ENCODE measurements at places on chromosomes 16 and 17.

- no peak for DNase-seq
Measured at GRCh38 chr17:71427801-71428200, 693.0 kb upstream of the SOX9 start.

- no peak for DNase-seq
Measured at GRCh38 chr17:6927290-6928126, 68.3 kb upstream of the ALOX12 start.

DNA sequence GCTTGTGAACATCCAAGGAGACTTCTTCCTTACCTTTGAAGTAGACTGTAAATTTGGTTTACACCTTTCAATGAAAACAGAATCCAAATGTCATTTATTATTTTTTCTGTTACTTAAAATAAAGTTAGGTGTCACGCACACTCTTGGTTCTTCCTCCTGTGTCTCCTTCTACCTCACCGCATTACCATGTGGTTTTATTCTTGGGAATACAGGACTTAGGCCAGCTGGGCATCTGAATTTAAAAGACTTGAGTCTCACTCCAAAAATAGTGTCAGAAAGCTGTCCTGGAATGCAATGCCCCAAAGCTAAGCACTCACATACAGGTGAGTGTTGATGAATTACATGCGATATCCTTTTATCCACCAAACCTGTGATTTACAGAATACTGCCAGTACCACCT, 66.4 kb downstream of the MAF start:
- DNase-seq = no peak

GRCh38 chr16:57092786-57093411, 516 bp downstream of the CPNE2 start:
- DNase-seq = peak; percentile 17

Data from stimulated activated CD4-positive, alpha-beta T cell treated with anti-CD3 and anti-CD28 coated beads, Interleukin-1b, Interleukin-23, amount 100 ng/mL, for 4 hours (primary cell).